ENCODE measurements at places on chromosomes 1 and 21.

DNA sequence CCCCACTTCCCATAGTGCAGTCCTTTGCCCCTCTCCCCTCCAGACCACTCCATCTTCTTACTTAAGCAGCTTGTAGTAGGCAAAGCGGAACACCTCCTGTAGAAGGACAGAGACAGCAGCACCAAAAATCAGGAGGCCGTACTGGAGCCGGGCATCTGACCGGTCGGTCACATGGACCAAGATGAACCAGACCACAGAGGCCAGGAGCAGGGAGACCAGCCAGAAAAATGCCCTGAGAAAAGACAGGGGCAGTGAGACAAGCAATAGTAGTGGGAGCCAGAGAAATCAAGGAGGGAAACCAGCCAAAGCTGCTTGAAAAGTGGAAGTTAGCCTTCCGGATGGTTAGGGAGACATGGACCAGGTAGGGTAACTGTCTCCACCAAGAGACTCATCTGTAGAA is 920 bp downstream of the APH1A start:
- no peak for DNase-seq

- DNase-seq, result no peak
Measured at GRCh38 chr1:210437781-210438180, 109.1 kb downstream of the HHAT start.

DNA sequence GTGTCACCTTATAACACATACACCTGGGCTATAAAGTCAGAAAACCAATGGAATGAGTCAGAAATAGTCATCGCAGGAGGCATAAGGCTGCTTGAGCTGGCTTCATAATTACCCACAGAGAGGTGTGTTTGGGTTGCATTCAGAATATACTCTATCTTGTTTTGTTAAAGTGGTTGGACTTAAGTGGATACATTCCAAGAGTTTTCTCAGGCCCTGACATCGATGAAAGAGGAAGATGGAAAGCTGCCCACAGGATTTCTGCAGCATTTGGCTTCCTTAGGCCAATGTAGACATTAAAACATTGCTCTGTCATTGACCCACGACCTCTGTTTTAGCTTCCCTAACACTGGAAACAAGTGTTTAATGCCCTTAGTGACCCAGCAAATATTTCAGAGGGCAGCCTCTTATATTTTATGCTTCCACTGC is 18.6 kb upstream of the BCL10 start:
- no peak for DNase-seq

GRCh38 chr1:214469290-214469689 is 82.1 kb downstream of the PTPN14 start:
- DNase-seq, result no peak

- no peak for DNase-seq
Measured at GRCh38 chr1:117225931-117226330, 15.2 kb upstream of the VTCN1 start.

- no peak for DNase-seq
Measured at GRCh38 chr1:98669355-98670296, 8.1 kb downstream of the SNX7 start.

- no peak for DNase-seq
Measured at GRCh38 chr1:240027059-240027462, 64.6 kb upstream of the FMN2 start.

DNA sequence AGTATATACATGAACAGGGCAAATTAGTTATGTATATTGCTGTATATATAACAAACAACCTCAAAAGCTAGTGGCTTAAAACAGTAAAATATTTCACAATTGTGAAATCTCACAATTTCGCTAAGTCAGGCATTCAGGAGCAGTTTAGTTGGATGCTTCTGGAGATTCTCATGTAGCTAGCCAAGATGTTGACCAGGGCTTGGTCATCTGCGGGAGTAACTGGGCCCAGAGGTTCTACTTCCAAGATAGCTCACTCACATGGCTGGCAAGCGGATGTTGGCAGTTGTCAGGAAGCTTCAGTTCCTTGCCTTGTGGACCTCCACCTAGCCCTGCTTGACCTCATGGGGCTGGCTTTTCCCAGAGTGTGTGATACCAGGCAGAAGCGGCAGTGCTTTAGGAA is 95.6 kb downstream of the TTC3 start:
- DNase-seq, result no peak

DNA sequence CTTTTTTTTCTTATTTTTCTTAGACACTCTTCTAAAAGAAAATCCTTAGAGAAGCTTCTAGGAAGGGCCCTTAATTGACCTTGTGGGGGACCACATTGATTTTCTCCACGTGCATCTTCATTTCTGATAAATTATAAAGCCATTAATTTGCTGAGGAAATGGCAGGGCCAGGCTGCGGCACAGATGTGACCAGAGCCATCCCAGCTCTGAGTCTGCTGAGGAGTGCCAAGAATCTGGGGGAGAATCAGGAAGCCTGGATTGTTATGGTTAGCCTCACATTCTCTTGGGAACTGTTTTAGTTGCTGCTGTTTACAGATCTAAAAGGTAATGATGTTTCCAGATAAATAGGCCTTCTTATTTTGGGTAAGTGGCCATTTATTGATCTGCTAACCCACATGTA is 16.2 kb downstream of the PROX1 start:
- no peak for DNase-seq

GRCh38 chr1:204373911-204374310 is 14.2 kb upstream of the PLEKHA6 start:
- no peak for DNase-seq

GRCh38 chr1:109487261-109487660 is 3.6 kb downstream of the ATXN7L2 start:
- no peak for DNase-seq

GRCh38 chr1:208343226-208343625 is 99.0 kb upstream of the PLXNA2 start:
- no peak for DNase-seq

GRCh38 chr1:221302810-221303209 is 423.6 kb downstream of the HLX start:
- DNase-seq, result no peak

DNA sequence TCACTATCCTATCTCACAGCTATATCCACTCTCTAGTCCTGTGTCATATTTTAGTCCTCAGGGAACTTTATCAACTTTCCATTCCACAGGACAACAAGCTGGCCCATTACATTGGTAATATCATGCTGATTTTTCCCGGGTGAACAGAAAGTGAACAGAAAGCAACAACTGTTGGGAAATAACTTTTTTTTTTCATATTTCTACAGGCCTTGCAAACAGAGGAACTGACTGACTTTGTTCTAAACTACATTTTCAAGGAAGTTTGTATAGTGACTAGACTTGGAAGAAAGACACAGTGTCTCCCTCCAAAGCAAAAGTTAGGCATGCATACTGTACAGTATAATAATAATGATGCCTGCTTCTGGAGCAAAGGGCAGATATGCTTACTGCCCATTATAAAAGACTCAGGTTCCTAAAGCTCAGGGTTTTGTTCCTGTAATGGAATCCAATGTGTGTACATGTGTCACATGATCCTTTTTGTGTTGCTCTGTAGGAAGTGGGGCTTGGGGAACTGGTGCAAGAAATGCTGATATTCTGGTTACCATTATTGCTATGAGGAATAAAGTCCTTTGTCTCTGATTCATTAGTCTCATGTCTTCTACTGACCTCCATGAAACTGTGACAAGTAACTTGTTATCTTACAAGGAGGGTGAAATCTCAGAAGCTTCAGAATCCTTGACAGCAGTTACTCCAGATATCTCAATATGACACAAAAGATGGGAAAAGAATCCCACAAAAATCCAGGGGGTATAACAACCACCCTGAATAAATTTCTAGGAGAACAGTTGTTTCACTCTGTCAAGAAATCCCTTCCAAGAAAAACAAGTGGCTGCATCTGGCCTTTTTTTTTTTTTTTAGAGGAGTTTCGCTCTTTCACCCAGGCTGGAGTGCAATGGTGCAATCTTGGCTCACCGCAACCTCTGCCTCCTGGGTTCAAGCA is 17.7 kb upstream of the NTPCR start:
- no peak for DNase-seq

GRCh38 chr1:168755800-168756418 is 26.9 kb upstream of the DPT start:
- no peak for DNase-seq

GRCh38 chr1:229624521-229625070 is 1.3 kb downstream of the TAF5L start:
- no peak for DNase-seq

DNA sequence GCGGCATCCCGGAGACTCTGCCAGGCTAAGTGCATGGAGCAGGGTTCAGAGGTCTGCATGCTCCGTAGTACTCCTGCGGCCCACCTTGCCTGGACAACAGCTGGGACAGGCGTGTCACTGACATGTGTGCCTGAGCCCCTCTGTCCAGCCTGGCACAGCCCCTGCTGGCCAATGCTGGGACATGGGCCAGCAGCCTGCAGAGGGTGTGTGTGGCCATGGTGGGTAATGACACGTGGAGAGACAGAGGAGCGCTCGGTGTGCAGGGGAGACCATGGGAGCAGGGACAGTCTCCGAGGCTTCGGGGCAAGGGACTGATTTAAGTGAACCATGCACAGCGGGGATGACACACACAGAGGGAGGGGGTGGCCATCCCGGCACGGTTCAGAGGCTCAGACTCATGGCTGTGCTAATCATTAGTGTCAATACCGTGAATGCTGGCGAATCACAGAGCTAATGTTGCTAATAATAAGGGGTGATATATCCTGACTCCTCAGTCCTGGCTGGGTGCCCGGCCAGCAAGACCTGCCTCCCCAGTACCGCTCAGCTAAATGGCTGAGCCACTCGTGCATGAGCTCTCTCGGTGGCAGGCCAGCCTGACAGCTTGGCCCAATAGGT is 41.5 kb downstream of the IGSF21 start:
- DNase-seq, result no peak

DNA sequence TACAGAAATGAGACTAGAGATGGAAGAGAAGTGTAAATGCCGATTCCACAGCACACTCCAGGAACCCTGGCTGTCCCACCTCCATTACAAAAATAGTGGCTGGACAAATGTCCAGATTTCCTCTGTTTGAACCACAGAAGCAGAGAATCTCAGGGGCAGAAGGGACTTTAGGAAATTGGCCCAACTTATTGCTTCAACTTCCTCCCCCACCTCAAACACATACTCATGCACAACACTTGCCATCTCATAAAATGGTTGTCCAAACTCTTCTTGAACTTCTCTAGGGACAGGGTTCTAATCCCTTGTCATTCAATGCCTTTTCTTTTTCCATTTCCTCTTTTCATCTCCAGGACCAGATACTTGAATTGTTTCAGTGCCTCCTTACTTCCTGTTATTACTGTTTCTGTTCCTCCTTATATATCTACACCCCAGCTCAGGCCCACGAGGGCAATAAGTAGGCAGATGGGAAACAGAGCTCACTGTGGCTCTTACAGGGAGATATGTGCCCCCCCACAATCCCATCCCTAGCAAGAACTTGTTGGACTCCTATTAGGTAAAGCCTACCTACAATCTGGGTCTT is 8.5 kb upstream of the B4GALT3 start:
- DNase-seq, result peak; percentile 43

DNA sequence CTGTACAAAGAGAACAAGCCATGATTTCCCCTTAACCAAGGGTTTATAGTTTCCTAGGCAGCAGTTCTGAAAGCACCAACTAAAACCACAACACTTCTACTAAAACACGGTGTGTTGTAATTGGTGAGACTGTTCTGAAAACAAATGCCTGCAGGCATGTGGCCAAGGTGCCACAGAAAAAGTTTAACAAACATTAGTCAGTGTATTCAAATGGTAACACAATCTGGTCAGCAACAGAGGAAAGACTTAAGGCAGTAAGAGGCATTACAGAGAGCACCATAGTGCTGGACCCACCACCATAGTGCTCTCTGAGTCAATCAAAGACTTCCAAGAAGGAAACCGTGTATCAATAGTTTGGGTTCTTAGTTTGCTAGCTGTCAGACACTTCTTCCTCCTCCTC is 16.7 kb downstream of the SNIP1 start:
- no peak for DNase-seq

DNA sequence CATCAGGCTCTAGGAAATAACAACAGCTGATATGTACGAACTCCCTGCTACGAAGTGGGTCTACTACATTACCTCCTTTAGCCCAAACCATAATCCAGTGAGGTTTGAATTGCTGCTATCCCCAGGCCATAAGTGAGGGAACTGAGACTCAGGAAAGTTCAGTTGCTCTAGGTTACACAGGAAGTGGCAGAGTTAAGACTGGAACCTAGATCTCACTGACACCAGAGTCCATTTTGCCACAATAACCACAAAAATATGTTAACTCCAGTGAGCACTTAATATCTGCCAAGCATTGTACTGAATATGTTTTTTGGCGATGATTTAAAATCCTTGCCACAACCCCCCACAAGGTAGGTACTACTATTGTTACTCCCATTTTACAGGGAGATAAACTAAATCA is 8.9 kb upstream of the TADA1 start:
- DNase-seq, result no peak

DNA sequence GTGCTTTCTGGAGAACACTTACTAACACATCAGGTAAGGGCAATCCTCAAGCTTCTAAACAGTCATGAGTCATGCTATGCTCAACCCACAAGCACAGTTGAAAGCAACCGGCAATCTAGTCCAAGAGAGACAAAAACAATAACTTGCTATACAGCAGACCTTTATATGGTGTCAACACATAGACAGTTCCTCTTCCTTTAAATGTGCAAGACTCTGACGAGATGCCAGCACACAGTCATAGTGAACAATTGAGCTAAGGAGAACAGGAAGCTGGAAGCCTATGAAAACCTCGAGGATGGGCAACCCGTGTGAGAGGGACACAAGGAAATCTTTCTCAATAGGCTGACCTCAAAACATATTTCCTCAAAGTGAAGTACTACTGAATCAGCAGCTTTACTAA is 5.3 kb downstream of the ADIPOR1 start:
- DNase-seq, result peak; percentile 57

DNA sequence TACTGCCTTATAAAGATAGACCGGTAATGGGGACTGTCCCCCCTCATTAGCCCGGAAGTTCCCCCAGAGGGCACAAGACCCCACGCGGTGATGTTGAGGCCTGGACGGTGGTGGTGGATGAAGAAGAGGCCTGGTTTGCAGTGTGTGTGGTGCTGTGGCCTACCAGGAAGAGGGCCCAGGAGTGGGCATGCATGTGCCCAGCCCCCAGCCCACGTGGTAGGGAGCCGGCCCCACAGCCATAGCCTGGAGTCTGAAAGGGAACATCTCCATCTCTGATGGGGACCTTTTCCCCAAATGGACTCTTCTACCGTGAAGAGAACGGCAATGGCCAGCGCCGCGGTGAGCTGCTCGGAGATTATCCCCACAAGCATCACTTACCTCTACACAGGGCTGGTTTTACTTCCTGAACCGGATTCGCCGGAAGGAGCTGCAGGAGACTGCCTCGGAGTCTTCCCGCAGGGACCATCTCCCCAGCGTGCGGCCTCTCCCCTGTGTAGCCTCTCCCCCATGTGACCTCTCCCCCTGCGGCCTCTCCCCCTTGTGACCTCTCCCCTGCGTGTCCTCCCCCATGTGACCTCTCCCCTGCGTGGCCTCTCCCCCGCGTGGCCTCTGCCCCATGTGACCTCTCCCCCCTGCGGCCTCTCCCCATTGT is 20.6 kb downstream of the RRP1 start:
- no peak for DNase-seq
